Activated naive CD4-positive, alpha-beta T cell treated with anti-CD3 and anti-CD28 coated beads, Interleukin-2, amount 50 U/mL, for 72 hours (primary cell): ENCODE measurements at places on chromosomes 1 and 21. TPM values are rescaled to one million over a fixed set of nuclear protein-coding genes. Genes with fewer than 3 reads are reported as not detected.

Gene XCL2
- total RNA-seq, result 4.9 TPM

Gene ATP5PO
- total RNA-seq, result 242 TPM

Gene CEP104
- total RNA-seq, result 26.9 TPM

Gene RBP7
- not detected for total RNA-seq

Gene CAPN8
- not detected for total RNA-seq

Gene OR10R2
- not detected for total RNA-seq

Gene LGALS8
- 132 TPM for total RNA-seq
